ENCODE measurements at places on chromosomes 13 and 19.

DNA sequence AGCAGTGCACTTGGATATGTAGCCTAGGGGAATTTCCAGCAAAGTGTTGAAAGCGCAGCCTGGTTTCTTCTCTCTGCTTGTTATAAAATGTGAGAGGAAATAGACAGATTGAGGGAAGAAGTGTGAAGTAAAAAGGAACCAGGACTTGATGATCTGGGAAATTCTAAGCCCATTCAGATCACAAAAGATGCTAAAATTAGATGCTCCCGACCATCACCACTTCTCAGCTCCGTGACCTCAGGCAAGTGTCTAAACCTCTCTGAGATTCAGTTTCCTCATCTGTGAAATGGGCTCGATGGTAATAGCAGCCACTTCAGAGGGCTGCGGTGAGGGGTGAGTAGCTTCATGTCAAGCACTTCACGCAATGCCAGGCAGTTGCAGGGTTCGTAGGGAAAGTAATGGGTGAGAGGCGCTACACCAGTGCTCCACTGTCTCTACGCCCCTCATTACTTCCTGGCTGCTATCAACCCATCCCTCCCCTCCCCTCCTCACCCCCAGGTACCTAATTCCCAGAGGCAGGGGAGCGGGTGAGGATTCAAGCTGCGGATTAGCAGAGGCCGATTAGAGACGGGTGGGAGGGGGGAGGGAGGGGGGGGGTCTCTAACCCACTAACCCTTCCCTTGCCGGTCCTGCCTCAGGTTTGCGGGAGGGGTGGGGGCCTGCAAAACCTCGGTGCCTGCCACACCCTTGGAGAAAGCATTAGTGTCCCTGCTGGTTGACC, 9.0 kb upstream of the NFIC start:
- no peak for DNase-seq

DNA sequence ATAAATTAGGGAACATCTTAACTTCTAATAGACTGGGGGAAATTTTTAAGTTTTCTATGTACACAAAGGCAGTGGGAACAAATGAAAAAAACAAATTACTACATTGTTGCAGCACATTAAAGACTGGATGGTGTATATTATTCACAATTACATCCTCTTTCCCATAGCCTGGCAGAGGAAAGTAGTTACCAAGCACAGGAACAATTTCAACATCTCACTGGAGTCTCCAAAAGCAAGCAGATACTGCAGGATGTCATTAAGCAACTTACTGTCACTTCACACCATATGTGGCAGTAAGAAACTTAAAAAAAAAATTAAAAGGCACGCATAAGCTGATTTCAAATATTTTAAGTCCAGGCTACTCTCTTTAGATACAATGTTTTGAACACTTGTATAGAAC, 6.4 kb upstream of the EFNB2 start:
- no peak for DNase-seq

GRCh38 chr13:42524487-42525034, 49.4 kb upstream of the TNFSF11 start:
- DNase-seq: no peak

DNA sequence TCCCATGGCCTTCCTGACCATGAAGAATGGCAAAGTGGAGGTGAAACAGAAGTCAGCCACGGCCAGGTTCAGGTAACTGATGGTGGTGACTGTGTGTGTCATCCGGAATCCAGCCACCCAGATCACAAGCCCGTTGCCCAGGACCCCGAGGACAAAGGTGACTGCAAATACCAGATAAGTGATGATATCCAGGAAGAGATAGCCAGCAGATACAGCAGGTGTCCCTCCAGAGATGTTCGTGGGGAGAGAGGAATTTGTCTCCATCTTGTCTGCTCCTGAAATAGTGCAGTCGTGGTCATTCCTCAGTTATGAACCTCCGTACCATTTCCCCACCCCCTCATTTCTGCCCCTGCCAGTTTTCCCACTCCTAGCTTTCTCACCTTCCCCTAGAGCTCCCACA, 4.9 kb downstream of the FPR1 start:
- no peak for DNase-seq

- no peak for DNase-seq
These were observed 49.5 kb downstream of the COL4A1 start for GRCh38 chr13:110257408-110257807.

- no peak for DNase-seq
These were observed 168.8 kb downstream of the COL4A1 start for GRCh38 chr13:110138010-110138699.

Measured in CD8-positive, alpha-beta T cell (primary cell).